ENCODE measurements at places on chromosomes 4 and X.
A peak's percentile ranks its signal among the peaks of the same experiment; 100 is the strongest.

GRCh38 chr4:57051524-57051923 lies 58.7 kb downstream of the IGFBP7 start:
- no peak for DNase-seq

- DNase-seq: peak; percentile 14
These were observed 74.6 kb downstream of the MXRA5 start for GRCh38 chrX:3271834-3272186.

DNA sequence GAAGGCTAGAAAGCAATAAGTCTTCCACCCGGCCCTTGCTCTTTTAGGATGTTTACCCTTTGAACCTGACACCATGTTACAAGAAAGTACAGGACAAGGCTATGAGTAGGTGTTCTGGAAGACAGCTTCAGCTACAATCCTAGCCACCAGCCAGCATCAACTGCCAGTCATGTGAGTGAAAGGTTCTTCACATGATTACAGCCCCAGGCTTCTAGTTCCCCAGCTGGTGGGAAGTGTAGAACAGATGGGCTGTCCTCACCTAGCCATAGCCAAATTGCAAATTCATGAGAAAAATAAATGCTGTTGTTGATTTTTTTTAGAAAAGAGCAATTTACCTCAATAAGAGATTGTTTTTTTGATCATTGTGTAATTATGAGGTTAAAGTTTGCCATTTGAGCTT lies 60.8 kb downstream of the GRXCR1 start:
- no peak for DNase-seq

DNA sequence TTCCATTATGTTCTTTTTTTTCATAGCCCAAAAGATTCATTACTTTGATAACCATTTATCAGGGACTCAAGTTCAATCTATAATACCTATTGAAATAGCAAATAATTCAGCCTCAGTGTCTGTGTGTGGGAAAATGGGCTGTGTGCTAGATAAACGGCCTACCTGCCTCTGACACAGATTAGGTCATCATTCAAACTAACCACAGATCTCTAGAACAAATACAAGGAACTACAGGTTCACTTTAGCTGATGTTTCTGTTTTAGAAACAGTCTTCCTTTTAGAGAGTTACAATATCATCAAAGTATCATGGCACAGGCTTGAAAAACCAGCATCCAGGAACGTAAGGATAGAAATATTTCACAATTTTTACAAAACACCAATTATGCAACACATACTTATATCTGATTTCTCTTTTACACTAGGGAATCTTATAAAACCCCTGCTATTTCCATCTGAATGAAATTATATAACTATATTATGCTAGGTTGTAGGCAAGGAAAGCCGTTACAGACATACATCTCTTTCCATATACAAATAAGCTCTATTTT lies 56.6 kb upstream of the MAB21L2 start:
- DNase-seq: no peak

DNA sequence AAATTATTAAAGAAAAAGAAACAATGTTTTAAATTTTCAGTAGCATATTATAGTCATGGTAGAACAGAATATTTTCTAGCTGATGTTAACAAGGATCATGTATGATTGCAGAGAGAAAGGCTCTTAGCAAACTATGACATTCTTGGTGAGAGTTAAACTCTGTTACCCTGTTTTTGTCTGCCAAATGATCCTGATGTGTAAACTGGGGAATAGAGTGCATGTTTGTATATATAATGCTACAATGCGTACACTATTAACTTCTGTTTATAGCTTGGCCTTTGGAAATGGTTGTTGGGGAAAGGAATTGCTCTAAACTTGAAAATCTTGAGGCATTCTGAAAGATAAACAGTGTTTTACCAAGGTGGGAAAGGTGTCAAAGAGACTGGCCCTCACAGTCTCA lies 292.7 kb downstream of the ARHGAP24 start:
- DNase-seq: no peak

DNA sequence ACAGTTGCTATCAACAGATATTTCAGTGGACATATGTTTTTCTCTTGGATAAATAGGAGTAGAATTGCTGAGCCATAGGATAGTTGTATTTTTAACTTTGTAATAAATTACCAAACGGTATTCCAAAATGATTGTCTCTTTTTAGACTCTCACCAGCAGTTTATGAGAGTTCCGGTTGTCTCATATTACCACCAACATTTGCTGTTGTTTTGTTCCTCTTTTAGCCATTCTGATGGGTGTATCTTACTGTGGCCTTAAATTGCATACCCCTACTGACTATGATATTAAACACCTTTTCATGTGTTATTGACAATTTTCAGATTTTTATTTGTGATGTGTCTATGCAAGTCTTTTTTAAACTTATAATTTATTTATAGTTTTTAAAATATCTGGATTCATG lies 39.7 kb downstream of the SNX25 start:
- DNase-seq: no peak

DNA sequence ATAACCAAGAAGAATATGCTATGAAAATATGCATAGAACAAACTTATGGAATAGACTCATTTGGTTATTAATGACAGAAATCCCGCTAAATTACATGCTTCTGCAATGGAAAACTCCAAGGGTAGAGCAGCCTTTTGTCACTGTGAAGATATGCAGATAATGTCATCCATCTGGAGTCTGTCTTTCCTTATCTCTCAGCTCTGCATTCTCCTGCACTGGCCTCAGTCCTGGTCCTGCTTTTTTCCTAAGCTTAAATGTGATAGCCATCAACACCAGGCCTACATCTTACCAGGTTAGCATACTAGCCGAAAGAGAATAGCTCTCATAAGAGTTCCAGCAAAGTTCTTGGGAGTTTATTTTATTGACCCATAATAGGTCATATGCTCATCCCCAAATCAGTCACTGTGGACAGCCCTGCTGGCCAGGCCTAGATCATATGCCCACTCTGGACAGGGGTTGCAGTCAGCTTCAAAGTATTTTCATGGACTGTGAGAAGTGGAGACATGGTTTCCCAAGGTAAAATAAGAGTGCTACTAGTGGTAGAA lies 86.5 kb upstream of the LEF1 start:
- no peak for DNase-seq

DNA sequence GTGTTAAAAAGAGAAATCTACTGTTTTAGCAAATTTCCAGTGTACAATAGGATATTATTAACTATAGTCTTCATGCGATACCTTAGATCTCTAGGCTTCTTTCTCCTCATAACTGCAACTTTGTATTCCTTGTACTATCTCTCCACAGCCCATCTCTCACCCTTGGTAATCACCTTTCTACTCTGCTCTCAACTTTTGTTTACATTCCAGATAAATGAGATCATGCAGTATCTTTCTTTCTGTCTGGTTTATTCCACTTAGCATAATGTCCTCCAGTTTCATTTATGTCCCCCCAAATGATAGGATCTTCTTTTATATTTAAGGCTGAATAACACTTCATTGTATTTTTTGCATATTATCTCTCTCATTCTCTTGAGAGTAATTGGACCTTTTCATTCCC lies 165.5 kb downstream of the HS3ST1 start:
- DNase-seq: no peak

GRCh38 chrX:130190801-130191200 lies 19.0 kb downstream of the RAB33A start:
- no peak for DNase-seq

- DNase-seq: no peak
These were observed 31.7 kb downstream of the GAB3 start for GRCh38 chrX:154719132-154719675.

- DNase-seq: no peak
These were observed 58.9 kb downstream of the PLAC1 start for GRCh38 chrX:134599184-134599914.

- no peak for DNase-seq
These were observed 33.1 kb downstream of the TET2 start for GRCh38 chr4:105179539-105180401.

DNA sequence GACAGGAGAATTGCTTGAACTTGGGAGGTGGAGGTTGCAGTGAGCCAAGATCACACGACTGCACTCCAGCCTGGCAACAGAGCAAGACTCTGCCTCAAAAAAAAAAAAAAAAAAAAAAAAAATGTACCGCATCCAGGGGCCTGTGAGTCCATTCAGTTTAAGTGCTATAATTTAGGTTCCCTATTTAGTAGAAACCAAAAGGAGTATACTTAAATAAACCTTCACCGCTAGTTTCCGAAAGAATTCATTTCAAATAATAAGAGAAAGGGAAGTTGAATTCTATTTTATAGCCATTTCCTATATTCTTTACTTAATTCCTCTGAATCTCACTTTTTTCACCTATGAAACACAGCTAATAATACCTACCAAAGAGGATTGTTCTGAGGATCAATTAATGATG lies 20.8 kb upstream of the LRBA start:
- no peak for DNase-seq

GRCh38 chrX:31838617-31839016 lies 766.8 kb upstream of the FTHL17 start:
- no peak for DNase-seq

GRCh38 chr4:36056136-36056535 lies 188.2 kb downstream of the ARAP2 start:
- no peak for DNase-seq

- peak; percentile 53 for DNase-seq
These were observed 170.4 kb upstream of the LDB2 start for GRCh38 chr4:17068891-17069290.

GRCh38 chr4:21726255-21726815 lies 222.2 kb downstream of the KCNIP4 start:
- no peak for DNase-seq

DNA sequence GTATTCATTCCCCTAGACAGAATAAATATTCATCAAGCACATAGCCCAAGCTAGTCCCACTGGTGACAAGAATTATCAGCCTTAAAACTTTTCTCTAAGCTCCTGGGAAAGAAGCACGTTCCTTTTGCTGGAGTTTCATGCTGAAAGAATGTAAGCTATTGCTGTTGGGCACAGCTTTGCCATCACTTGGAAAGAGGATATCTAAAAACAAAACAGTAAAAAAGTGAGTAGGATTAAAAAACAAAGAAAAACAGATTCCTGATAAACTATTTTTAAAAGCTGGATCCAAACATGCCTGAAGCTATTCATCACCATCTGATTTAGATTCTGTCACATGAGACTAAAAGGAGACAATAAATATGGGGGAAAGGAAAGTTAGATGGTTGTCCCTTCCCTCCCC lies 176.8 kb downstream of the SCFD2 start:
- no peak for DNase-seq

DNA sequence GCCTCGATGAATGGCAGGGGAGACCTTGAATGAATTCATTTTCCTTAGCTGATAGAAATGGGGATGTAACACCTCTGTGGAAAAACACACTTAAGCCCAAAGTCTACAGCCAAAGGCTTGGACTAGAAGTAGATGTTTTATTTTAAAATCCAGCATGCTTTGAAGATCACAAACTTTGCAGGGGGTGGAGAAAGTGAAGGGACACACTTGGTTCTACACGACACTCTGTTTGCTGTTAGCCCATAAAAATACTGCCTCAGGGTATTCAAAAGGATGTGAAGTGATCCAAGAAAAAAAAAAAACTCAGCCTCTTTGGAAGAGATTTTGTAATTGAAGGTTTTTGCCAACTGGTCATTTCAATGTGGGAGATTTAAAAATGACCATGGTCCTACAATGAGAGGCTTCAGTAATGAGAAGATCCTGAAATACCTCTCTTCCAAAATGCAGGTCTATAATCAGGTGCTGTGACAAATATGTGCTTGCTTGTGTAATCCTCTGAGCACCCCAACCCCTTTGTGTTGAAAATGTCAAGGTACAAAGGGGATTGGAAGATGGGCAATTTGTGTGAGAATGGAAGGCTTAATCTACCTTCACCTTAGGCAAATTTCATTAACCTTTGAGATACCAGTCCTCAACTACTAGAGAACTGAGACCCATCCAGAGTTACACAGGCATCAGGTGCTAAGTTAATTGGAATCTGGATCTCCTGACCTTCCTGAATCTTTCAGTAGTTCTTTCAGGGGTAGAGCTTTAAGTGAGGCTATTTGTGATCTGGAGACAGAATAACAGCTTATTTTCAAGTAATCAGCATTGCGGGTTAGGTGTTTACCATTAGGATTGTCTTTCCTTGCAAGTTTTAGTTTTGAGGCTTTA lies 82.5 kb downstream of the HS6ST2 start:
- DNase-seq: no peak

DNA sequence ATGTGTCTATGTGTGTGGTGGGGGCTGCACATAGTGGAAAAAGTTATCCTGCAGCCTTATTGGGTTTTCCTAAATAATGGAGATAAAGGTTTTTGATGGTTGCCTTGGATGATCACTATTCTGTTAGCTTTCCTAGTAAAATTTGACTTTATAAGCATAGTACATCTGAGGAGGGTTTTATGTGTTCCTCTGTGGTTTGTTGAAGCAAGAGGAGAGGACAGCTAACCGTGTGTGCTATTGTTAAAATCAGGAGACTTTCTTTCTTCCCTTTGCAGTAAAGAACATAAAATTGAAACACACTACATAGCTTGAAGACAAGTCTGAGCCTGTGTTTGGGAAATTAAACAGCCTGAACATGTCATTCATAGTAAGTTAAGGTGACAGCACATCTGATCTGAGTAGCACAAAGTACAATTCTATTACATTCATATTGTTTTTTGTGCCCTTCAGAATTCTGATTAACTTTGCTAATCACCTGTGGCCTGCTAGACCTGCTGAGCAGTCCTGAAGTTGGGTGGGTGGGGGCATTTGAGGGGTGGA lies 36.8 kb downstream of the C4orf51 start:
- DNase-seq: no peak

- no peak for DNase-seq
These were observed 170.5 kb downstream of the SLC39A8 start for GRCh38 chr4:102174719-102175189.

DNA sequence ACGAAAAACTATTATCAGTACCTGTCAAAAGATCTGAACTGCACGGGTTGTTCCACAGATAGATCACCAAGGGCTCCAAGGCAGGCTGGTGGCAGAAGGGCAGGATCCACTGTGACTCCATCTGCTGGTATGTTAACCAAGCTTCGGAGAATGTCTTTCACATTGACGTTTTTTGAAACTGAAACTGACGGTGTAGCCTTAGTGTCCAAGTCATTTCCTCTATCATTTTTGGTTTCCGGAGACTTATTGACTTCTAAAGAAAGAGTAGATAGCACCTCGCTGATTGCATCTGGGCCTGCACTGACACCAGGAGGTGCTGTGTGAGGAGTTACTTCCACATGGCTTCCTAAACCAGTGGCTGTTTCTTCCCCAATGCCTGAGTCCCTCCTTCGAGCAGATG lies 186.9 kb downstream of the LRBA start:
- no peak for DNase-seq

- DNase-seq: peak; percentile 70
These were observed 24.0 kb upstream of the MTHFD2L start for GRCh38 chr4:74133786-74134499.

DNA sequence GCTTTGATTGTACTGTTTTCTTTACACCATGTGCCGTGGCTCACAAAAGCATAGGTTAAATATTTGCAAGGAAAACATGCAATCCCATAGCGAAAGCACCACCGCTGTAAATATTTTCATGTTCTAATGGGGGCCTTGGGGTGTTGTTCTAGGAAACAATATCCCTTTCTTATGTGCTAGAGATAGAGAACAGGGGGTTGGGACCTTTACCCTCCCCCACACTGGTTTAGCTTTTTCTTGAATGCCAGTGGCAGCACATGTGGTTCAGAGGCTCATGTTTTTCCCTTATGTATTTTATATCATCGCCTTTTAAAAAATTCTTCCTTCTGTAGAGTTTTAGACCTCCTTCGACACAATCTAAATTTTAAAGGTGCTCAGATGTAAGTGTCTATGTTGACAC lies 422.6 kb upstream of the TENM3 start:
- no peak for DNase-seq

GRCh38 chr4:2721586-2721985 lies 34.5 kb downstream of the TNIP2 start:
- DNase-seq: no peak

- no peak for DNase-seq
These were observed 192.0 kb downstream of the PCDH7 start for GRCh38 chr4:30912098-30912714.

All from left kidney (tissue), 8 donors.